Neuronal stem cell (in vitro differentiated cells): ENCODE measurements at places on chromosomes 2 and 18.

GRCh38 chr2:20229322-20230113 lies 4.6 kb upstream of the SDC1 start:
- H3K27ac ChIP-seq: no peak overlapping the region
- H3K36me3 ChIP-seq: no peaks in the 10 kb centered on the region
- no peak for DNase-seq

DNA sequence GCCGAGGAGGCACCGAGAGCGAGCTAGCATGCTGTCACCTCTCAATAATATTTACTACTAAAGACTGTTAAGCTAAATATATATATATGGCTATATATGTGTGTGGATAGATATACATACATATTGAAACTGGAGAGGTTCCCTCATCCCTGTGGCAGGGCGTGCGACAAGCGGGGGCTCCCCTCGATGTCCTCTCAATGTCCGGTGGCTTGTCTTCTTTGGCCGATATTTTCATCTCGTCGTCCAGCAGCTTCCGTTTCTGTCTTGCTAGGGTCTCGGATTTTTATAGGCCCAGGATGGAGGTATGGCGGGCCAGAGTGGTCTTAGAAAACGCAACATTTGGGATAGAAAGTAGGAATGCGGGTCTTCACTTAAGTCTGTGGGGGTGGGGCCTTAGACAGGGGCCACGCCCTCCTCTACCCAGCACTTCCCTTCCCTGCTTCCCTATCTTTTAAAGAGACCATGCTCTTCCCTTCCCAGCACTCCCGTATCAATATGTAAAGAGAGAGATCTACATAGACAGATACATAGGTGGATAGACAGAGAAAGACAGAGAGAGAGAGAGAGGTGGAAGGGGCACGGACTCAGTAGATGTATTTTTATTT lies 866.8 kb downstream of the DSC3 start:
- DNase-seq: no peak
- no peaks in the 10 kb centered on the region for H3K36me3 ChIP-seq
- H3K27ac ChIP-seq: no peak overlapping the region
- H3K4me1 ChIP-seq: no peaks in the 10 kb centered on the region
- H3K4me3 ChIP-seq: no peak overlapping the region

- H3K4me3 ChIP-seq: no peak overlapping the region
- H3K4me1 ChIP-seq: peaks cover 27% of the 10 kb centered on the region
- no peak overlapping the region for H3K27ac ChIP-seq
- DNase-seq: no peak
- H3K27me3 ChIP-seq: no peaks in the 10 kb centered on the region
- no peaks in the 10 kb centered on the region for H3K36me3 ChIP-seq
These were observed 211.7 kb downstream of the SP3 start for GRCh38 chr2:173753441-173753840.

DNA sequence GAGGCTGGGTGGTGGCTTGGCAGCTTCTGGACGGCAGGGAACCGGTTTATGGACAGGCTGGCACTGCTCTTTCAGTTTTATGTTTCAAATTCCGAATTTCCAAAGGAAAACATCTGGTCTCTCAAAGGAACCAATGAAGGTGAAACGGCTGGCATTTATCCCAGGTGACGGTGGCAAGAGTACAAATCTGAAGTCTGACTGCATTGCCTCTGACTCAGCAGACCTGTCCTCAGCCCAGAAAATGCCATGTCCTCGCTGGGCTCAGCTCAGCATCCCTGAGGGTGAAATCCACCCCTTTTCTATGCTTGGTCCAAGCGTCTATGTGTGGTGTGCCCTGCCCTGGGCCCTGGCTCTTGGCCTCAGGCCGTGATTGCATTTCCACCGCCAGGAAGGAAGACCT lies 38.1 kb downstream of the NAPG start:
- no peak overlapping the region for H3K27ac ChIP-seq
- peaks cover 6% of the 10 kb centered on the region for H3K4me1 ChIP-seq
- DNase-seq: no peak
- H3K27me3 ChIP-seq: no peaks in the 10 kb centered on the region
- no peaks in the 10 kb centered on the region for H3K36me3 ChIP-seq
- H3K4me3 ChIP-seq: no peak overlapping the region

DNA sequence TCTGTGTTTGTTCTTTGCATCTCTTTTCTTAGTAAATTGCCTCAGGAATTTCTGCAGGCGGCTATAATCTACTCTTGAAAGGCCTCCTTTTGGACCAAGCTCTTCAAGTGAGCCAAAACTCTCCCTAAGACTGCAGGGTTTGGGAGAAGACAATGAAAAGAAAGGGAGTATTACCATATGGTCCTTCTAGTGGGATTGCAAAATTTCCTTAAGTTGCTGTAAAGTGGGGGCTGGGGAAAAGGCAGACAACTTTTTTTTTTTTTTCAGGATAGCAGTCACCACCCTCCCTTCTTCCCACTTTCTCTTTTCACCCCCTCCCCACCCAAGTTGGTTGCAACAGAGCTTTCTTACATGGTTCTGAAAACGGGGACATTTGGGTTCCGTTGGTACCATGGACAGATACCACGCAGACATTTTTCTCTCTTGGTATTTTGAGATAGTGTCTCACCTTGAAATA lies 183.7 kb downstream of the FHOD3 start:
- no peaks in the 10 kb centered on the region for H3K36me3 ChIP-seq
- H3K27me3 ChIP-seq: no peaks in the 10 kb centered on the region
- peaks cover 28% of the 10 kb centered on the region for H3K4me1 ChIP-seq
- peak overlapping the region; percentile 96 for H3K27ac ChIP-seq
- peak; percentile 59 for DNase-seq

DNA sequence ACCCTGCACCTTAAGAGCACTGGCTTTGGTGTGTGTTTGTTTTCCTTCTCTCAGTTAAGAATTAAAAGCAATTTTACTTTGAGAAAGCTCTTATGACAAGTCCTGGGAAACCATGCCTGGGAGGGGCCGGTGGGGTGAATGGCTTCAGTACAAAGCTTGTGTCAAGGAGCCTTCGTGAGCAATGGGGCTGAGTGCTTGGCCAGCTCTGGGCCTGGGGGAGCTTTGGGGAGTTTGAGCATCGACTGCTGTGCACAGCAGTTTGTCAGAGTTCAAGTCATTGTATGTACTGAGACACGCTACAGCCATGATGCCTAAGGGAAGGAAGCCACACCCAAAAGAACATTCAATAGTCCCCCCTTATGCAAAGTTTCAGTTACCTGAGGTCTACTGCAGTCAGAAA lies 75.8 kb downstream of the ARHGEF4 start:
- H3K36me3 ChIP-seq: no peaks in the 10 kb centered on the region
- no peak overlapping the region for H3K4me3 ChIP-seq
- H3K27ac ChIP-seq: no peak overlapping the region

DNA sequence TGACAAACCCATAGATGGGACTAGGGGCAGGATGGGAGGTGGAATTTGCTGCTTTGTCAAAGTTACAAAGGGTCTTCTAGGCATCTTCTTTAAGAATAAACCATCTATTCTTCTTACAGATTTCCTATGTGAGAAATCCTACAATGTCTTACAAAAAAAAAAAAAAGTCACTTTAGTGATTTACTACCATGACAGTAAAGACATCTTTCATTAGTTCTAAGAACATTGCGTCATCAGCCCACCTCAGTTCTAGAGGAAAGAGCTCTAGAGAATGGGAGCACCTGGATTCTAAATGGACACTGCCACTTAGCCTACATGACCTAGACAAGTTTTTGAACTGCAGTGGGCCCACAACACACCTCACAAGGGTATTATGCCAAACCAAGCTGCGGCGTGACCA lies 172.0 kb downstream of the MYO5B start:
- no peaks in the 10 kb centered on the region for H3K36me3 ChIP-seq
- no peak overlapping the region for H3K4me3 ChIP-seq
- H3K4me1 ChIP-seq: no peaks in the 10 kb centered on the region
- no peak overlapping the region for H3K27ac ChIP-seq

DNA sequence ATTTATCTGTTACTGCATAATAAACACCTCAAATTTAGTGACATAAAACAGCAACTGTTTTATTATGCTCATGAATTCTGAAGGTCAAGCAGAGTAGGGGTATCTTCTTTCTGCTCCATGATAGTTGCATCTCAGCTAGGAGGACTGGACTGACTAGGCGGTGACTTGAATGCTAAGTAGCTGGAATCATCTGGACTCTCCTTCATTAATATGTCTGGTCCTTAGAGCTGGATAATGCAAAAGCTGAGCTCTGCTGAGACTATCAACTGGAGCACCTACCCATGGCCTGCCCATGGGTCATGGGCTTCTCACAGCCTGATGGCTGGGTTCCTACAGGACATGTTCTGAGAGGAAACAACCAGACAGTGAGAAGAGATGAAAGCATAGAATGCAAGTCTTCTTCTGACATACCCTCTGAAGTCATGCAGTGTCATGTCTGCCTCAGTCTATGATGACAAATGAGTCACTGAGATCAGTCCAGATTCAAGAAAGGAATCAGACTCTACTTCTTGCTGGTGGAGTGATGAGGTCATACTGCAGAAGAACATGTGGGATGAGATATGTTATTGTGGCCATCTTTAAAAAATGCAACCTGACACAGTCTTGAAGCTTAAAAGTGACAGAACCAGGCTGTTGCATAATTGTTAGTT lies 174.2 kb upstream of the OSR1 start:
- no peak for DNase-seq
- no peaks in the 10 kb centered on the region for H3K4me1 ChIP-seq
- H3K27ac ChIP-seq: no peak overlapping the region
- H3K4me3 ChIP-seq: no peak overlapping the region

DNA sequence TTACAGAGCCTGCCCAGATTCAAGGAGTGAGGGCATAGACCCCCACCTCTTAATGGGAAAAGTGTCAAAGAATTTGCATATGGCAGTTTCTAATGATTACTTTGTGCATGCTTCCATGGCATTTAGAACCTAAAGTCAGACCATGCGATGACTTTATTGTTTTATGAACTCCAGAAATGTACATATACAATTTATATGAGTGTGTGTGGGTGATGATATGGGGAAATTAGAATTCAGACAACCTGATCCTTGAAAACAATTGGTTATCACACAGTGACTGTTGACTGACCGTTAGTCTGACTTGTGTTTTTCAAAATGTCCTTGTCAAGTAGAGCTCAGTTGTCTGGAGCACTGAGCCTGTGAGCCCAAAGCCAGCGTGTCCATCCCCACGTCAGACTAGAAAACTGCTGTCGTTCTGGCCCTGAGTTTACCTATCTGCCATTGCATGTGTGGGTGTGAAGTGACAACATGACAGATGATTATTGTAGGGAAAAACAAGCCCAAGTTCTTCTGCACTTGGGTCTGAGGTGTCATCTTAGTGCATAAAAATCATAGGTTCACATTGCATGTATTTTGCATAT lies 128.4 kb downstream of the MYO3B start:
- H3K4me3 ChIP-seq: no peak overlapping the region
- DNase-seq: no peak
- H3K27me3 ChIP-seq: no peaks in the 10 kb centered on the region
- H3K36me3 ChIP-seq: no peaks in the 10 kb centered on the region
- H3K4me1 ChIP-seq: no peaks in the 10 kb centered on the region

DNA sequence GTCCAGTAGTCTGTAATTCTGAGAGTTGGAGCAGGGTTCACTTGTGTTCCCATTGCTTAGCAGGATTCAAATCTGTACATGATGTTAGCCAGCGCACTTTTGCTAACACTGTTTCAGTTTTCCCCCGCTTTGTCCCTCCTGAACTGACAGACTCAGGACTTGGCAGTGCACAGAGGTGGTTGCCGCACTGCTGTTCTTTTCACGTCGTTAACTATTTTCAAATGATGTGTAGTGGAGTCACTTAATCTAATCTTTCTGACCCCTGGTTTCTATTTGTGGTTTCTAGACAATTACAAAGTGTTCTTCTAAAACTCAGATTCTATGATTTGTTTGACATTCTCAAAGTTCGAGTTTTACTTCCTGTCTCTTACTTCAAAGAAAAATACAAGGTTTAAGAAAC lies 234.5 kb downstream of the RBM43 start:
- DNase-seq: no peak
- no peaks in the 10 kb centered on the region for H3K4me1 ChIP-seq

GRCh38 chr18:59957957-59958356 lies 58.2 kb downstream of the PMAIP1 start:
- H3K27me3 ChIP-seq: no peaks in the 10 kb centered on the region
- no peak overlapping the region for H3K27ac ChIP-seq
- H3K4me3 ChIP-seq: no peak overlapping the region
- no peak for DNase-seq
- H3K36me3 ChIP-seq: no peaks in the 10 kb centered on the region
- H3K4me1 ChIP-seq: no peaks in the 10 kb centered on the region

GRCh38 chr2:238438856-238439849 lies 12.4 kb downstream of the ASB1 start:
- DNase-seq: no peak
- H3K36me3 ChIP-seq: peaks cover 82% of the 10 kb centered on the region
- H3K27ac ChIP-seq: no peak overlapping the region
- no peaks in the 10 kb centered on the region for H3K27me3 ChIP-seq
- no peak overlapping the region for H3K4me3 ChIP-seq
- no peaks in the 10 kb centered on the region for H3K4me1 ChIP-seq

- H3K27ac ChIP-seq: no peak overlapping the region
- H3K4me1 ChIP-seq: no peaks in the 10 kb centered on the region
- no peak overlapping the region for H3K4me3 ChIP-seq
- no peaks in the 10 kb centered on the region for H3K27me3 ChIP-seq
- H3K36me3 ChIP-seq: no peaks in the 10 kb centered on the region
These were observed 36.8 kb upstream of the CPS1 start for GRCh38 chr2:210519594-210519993.
